ENCODE measurements at places on chromosomes 12 and 14. TPM values are rescaled to one million over a fixed set of nuclear protein-coding genes. Genes with fewer than 3 reads are reported as not detected.

DNA sequence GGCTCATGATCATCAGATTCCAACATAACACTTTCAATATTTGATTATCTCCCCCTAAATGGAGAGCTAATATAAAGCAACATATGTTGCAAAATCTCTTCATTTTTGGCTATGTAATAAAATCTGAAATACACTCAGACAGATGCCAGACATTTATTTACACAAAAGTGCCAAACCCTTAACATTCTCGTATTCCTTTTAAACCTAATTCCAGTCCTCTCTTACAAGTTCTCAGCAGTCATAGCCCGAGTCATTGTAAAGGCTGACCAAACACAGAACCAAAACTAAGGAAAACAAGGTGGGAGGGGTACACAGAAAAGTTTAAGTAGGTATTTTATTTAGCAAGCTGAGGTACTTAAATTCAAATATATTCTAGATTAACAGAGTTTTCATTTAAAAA lies 81.4 kb downstream of the LRP6 start:
- no peak for DNase-seq

GRCh38 chr14:24139272-24139934 lies 2.0 kb downstream of the EMC9 start:
- DNase-seq = no peak

Gene FAM161B
- total RNA-seq = 3.5 TPM

GRCh38 chr14:36091096-36091495 lies 85.4 kb downstream of the PTCSC3 start:
- DNase-seq = no peak

DNA sequence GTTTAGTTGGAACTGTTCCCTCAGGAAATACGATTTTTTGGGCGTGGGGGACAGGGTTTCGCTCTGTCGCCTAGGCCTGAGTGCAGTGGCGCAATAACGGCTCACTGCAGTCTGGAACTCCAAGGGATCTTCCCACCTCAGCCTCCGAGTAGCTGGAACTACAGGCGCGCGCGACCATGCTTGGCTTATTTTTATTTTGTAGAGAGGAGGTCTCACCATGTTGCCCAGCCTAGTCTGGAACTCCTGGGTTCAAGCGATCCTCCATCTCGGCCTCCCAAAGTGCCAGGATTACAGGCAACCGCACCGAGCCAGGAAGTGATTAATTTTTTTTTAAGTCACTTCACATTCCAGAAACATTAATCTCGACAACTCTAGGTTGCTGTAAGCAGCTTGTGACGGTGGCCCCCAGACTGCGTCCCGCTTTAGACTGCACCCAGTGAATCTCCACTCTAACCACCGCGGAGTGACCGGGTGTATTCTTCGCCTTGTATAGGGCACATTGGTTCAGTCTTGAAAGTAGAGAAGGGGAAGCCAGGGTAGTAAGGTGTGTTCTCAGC lies 830 bp upstream of the MIS18BP1 start:
- peak; percentile 49 for DNase-seq

DNA sequence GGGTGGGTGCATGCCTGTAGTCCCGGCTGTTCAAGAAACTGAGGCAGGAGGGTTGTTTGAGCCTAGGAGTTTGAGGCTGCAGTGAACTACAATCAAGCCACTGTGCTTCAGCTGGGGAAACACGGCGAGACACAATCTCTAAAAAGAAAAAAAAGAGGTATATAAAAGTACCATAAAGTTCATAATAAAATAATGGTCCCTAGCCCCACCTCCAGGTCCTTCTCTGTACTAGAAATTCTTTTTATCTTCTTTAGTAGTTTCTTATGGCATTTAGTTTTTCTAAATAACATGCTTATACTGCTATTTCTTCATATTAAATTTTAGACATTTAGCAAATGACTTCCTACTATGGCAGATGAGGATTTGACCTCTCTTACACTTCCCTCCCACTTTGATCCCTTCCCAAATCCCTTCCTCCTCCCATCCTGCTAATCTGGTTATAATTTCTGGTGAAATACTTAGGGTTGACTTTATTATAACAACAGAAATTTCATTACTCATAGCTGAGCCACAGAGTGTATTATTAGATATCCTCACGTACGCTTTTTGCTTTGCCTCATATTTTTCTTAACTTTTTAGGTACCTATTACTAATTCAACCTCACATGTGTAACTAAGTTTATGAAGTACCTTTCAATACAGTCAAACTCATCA lies 94.7 kb downstream of the SLC41A2 start:
- no peak for DNase-seq

Gene NANOG
- not detected for total RNA-seq

Gene CELA1
- total RNA-seq = not detected

Gene TMEM121
- total RNA-seq = 2.7 TPM

Gene B4GALNT3
- total RNA-seq = 22.1 TPM

GRCh38 chr12:14984766-14985285 lies 12.0 kb downstream of the PDE6H start:
- no peak for DNase-seq

GRCh38 chr14:32200368-32201192 lies 1.3 kb upstream of the RNU6-7 start:
- no peak for DNase-seq

DNA sequence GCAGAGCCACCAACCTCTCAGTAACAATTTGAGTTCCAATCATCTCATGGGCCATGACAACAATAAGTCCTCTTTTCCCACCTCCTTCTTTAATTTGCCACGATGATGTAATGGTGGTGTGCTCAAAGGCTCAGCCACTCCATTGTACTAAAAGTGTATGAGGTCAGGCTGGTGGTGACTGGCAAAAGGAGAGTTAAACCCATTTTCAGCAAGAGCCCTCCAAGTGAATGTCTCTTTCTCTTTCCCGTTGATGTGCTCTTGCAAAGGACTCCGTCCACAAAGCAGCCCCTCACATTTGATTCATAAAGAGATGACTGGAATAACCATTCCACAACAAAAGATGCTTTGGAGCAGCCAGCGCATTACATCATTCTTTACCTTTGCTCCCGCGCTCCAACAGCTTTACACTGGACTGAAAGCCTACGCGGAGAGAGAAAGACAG lies 41.6 kb downstream of the DUSP16 start:
- no peak for DNase-seq

GRCh38 chr12:52029685-52030084 lies 21.6 kb upstream of the NR4A1 start:
- no peak for DNase-seq

Gene SPIC
- not detected for total RNA-seq

- DNase-seq = no peak
These were observed 455.8 kb downstream of the PCNX1 start for GRCh38 chr14:71362920-71363584.

DNA sequence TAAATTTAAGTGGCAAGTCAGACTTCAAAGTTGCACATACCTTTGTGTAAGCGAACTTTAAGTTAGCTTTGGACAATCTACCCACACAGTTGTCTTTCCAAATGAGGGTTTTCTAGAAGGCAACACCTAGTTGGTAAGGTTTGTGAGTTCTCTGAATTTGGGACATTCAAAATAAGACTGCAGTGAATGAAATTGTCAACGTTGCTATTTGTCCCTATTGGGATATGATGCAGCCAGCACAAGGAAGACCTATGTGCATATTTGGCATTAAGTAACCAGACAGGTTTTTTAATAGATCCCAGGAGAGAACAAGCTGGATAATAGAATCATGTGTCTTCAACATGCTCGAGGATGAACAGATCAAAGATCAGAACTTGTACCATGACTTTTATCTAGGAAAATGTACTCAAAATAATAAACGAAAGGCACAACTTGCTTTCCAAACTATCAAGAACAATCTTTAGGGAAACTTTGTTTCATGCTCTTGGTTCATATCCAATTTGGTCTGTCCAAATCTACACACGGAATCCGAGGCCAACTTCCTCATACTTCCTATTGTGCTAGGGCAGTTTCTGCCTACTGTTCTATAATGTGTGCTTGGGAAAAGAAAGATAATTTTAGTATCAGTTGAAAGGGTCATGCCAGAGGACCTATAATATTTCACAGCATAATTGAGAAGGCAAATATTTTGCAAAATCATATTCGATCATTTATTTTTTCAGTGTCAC lies 284.2 kb upstream of the SOX5 start:
- DNase-seq = no peak

DNA sequence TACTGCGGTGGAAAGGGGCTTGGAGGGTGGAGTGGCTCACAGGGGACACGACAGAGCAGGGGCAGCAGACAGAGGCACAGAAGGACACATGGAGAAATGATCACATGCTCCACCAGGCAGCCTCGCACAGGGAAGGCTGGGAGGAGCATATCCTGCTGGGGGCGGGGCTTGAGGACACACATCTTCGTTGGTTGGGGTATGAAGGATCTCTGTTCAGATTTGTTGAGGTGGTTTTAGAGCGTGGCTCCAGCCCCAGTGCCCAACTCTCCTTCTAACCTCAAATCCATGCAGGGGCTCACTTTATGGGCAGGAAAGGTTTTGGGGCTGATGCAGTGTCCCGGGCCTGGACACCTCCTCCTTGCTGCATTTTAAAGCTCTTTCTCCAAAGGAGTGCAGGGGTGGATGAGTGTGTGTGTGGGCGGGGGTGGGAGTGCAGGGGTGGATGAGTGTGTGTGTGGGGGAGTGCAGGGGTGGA lies 733 bp upstream of the P3H3 start:
- DNase-seq = peak; percentile 91

DNA sequence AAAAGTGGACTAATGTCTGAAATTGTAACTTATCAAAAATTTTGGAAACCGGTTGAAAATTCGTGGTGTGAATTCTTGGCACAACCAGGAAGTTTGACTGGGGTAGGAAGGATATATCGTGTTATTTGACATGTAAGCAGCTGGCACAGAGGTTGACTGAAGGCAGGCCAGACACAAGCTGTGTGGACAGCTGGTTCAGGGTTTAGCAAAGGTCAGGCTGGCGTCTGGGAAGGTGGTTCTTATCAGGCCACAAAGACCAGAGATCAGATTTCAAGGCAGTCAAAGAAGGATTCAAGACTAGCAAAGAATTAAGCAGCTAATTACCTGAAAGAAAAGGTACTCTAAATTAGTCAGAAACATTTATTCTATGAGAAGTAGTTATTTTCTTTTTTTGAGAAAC lies 450.2 kb upstream of the MDGA2 start:
- DNase-seq = no peak

DNA sequence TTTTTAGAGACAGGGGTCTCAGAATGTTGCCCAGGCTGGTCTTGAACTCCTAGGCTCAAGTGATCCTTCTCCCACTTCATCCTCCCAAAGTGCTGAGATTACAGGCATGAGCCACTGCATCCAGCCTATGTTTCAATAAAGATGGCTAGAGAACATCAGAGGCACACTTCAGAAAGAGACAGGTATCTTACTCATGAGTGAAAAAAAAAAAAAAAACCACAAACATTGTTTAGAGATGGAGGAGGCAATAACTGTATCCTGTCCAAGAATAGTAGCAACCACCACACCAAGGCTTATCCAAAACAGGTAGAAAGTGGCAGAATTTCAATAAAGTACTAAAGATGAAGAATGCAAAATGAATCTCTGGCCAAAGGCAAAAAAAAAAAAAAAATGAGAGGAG lies 30.3 kb downstream of the EEA1 start:
- DNase-seq = no peak

DNA sequence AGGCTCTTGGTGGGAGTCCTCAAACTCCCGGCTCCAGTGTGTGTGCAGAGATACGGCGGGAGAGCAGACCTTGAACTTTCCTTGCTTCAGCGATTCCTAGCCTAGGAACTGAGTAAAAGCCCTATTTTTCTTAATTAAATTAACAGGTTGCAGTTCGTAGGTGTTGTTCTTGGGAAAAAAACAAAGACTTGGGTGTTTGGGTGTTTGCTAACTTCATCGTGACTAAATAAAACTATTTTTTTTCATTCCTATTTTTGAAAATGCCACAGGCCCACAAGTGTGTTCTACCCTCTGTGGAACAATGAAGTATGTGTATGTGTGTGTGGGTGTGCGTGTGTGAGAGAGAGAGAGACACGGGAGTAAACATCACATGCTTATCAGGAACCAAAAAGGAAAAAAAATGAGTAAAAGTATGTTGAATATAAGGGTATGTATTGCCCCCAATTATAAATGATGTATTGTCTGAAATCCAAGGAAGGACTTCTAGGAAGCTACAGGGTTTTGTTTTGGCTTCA lies 651 bp downstream of the TMEM117 start:
- DNase-seq = no peak

Gene PTHLH
- 0.41 TPM for total RNA-seq

GRCh38 chr14:52077256-52077979 lies 8.6 kb upstream of the NID2 start:
- no peak for DNase-seq

DNA sequence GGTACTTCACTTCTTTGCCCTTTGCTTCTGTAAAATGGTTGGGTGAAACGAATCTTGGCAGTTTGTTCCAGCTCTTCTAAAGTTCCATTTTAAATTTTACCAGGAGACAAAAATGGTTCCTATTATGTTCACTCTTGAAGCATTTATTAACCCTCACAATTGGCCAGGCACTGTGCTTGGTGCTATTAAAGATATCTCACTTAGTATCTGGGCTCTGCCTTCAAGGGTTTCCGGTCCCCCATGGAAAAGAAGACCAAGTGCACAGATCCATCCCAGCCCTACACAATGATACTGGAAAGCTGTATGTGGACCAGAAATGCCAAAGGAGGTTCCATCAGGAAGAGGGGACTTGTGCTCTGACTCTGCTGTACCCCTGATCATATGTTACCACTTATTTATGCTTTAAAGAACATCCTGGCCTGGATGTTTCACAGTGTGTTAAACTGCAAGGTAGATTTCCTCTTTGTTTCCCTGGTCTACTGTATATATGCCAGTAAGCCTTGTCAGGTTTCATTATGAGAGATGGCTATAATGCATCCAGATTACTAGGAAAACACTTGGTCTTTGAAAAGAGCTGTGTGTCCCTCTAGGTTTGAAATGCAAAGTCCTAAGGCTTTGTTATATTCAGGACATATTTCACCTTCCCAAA lies 154.8 kb downstream of the PRKCH start:
- no peak for DNase-seq

DNA sequence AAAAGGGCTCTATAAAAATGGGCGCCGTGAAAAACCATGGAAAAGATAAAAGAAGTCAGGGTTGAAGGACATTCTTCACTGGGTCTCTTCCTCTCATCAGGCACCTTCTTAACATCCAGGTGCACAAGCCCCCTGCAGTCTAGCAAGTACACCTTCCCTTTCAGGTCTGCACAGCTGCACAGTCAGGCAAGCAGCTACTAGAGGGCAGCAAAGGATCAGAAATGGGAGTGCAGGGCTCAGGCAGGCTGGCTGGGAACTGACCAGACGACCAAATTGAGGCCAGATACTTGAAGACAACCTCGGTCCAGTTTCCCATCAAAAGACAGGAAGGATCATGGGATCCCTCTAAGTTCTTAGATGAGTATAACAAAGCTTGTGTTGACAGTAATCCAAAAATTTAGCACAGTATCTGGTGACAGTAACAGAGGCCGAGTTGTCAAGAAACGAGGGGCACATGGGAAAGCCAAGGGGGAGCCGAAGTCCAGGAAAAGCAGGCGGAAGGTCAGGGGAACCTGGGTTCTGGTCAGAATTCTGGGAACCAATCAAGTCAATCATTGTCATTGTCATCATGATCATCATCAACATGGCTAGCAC lies 10.1 kb upstream of the GRIP1 start:
- peak; percentile 20 for DNase-seq

Gene GPR84
- 0.29 TPM for total RNA-seq

Gene INHBE
- not detected for total RNA-seq

- DNase-seq = no peak
These were observed 416 bp downstream of the GALNT8 start for GRCh38 chr12:4720637-4720995.

- DNase-seq = no peak
These were observed 1.0 kb downstream of the HIP1R start for GRCh38 chr12:122836027-122836921.

Gene KHNYN
- 24.8 TPM for total RNA-seq

GRCh38 chr14:90803249-90803648 lies 13.0 kb downstream of the TTC7B start:
- no peak for DNase-seq

Data from left cardiac atrium (tissue), 4 donors.